ENCODE measurements at places on chromosomes 7 and 10.
A peak's percentile ranks its signal among the peaks of the same experiment; 100 is the strongest.

DNA sequence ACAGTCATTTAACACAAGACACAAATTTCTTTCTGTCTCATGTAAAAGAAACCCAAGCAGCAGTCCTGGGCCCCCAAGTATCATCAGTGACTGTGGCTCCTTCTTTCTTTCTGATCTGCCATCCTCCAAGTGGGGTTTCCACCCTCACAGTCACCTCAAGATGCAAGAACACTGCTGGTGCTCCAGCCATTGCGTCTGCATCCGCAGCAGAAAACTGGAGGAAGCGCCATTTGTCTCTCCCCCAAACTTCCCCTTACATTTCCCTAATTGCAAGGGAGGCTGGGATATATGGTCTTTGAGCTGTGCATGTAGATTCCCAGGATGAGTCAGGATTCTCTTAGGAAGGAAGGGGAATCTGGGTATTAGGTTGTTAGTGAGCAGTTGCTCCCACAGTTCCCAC is 60.9 kb upstream of the GNA12 start:
- DNase-seq = no peak

- DNase-seq = peak; percentile 32
Observed at GRCh38 chr10:72981028-72981881, 26.6 kb upstream of the PLA2G12B start.

DNA sequence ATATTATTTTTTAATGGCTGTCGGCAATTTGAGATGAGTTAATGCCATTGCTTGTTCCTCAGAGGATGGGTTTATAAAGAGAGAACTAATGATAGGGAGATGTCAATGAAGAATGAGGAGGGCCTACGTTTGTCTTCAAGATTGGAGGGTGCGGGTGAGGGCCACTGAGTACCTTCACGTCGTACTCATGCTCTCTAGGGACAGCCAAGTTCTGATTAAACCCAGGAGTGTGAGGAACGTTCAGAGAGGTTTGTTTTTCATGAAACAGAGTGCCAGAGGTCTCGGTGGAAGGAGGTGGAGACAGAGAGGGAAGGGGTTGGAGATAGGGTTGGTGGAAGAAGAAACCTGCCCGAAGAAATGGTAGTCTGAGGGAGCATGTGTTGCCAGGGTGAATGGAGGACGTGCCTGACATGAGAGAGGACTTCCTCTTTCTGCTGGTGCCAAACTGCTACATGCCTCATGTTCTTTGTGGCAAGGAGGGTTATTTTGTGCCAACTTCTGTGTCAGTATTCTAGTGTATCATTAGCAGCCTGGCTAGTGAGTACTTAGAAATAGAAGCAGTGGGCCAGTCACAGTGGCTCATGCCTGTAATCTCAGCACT is 8.9 kb downstream of the DHTKD1 start:
- DNase-seq = no peak

DNA sequence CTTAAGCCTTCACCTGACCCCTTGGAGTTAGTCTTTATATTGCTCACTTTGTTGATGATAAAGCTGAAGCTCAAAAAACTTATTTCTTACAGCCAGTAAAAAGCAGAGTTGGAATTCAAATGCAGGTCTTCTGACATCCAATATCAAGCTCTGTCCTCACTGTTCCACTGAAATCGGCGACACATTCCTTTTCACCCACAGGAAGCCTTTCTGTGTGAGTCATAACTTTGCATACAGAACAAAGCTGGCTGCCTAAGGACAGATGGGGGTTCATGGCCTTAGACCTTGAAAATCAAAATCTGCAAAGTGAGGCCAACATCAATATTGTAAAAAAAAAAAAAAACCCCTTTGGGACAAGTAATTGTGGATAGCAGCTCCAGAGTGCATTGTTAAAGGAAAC is 21.8 kb upstream of the AKR1B1 start:
- DNase-seq = peak; percentile 14

GRCh38 chr7:9017286-9017685 is 583.9 kb downstream of the NXPH1 start:
- peak; percentile 8 for DNase-seq

GRCh38 chr10:70306181-70306705 is 22.4 kb upstream of the NPFFR1 start:
- DNase-seq = no peak

- DNase-seq = no peak
Observed at GRCh38 chr7:85074-85882, 107.1 kb upstream of the FAM20C start.

DNA sequence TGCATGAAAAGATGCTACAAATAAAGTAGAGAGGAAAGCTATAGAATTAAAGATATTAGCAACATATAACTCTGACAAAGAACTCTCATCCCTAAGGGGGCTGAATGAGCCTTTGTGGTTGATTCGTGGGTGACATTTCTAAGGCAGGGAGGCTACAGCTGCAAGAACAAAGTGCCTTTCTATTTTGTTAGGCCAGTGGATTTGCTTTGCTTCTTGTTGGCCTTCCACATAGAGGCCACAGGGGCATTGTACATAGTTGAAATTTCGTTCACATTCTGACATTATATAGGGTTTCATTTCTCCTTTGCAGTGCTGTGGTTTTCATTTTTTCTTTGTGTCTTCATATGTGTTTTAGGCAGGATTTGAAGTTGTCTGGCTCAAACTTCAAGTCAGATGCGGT is 819.2 kb upstream of the C7orf33 start:
- DNase-seq = no peak

DNA sequence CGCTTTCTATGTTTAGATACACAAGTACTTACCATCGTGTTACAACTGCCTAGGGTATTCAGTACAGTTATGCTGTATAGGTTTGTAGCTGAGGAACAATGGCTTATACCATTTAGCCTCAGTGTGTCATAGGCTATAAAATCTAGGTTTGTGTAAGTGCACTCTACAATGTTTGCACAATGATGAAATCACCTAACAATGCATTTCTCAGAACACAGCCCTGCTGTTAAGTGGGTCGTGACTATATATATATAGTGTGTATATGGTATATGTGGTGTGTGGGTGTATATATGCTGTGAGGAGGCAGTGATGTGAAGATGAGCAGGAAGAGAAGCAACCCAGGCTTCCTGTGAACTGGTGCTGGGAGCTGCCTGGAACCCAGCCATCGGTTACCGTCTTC is 65.6 kb upstream of the MKI67 start:
- no peak for DNase-seq

DNA sequence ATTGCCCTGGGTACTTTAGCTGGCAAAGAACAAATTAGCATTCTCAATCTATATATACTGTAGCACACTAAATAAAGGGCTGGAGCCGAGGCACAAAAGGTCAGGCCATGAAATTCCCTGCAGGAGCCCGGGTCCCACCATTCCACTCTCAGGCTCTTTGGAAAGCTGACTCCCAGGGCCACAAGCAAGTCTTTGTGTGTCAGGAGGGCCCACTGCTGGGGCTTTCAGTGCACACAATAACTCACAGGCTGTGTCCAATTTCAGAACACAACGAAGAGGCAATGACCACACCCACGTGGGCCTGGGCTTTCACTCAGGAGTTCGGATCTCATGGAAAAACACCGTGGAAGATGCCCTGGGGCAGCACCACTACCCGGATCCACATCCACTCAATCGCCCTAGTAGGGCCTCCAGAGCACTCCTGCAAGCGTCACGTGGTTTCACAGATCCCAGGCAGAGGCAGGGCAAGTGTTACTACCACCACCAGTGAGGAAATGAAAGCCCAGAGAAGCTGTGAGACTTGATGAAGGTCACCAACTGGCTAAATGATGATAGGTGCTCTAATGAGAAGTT is 60.3 kb downstream of the COBL start:
- no peak for DNase-seq

DNA sequence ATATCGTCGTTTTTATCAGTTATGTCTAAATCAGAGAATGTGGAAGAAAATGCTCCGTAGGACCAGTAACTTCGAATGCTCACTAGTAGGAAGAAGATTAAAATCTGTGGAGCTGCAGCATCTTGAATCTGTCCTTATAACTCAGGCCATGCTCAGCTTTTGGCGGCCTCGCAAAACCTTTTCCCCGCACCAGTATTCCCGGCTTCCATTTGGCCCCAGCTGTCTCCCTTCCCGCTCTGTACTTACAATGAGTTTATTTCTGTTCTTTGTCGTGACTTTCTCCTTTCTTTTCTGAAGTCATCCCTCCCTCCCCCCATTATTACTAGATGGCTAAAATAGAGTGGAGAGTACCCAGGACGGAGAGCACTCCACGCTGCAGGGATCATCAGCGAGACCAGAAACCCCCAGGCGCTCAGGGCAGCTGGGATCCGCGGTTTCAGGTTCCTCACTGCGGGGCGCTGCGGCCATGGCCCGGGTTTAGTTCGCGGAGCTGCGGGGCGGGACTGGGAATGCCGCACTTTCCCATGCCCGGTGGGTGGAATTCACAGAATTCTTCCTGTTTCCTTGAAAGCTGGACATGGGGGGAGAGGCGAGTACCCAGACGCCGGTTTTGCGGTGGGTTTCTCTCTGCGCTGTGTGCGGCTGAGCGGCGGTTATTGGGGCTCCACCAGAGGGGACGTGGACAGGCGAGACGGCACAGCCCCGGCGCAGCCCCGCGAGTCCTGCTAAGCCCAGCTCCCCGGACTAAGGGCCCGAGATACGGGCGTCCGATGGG is 183.5 kb downstream of the POM121L12 start:
- peak; percentile 85 for DNase-seq

DNA sequence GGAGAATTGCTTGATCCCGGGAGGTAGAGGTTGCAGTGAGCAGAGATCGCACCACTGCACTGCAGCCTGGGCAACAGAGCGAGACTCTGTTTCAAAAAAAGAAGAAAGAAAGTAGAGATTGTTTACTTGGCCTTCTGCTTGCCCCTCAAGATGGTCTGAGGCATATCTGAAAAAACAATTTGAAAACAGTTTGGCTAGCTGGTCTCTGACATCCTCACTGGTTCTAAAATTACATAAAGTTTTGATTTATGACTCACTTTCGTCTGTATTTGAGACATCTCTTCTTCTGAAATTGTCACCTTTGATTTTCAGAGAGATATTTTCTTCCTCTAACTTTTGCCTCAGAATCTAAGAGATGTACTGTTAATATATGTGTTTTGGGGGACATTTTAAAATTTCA is 49.6 kb upstream of the HELLS start:
- no peak for DNase-seq

- no peak for DNase-seq
Observed at GRCh38 chr10:44558521-44558920, 173.6 kb upstream of the CXCL12 start.

DNA sequence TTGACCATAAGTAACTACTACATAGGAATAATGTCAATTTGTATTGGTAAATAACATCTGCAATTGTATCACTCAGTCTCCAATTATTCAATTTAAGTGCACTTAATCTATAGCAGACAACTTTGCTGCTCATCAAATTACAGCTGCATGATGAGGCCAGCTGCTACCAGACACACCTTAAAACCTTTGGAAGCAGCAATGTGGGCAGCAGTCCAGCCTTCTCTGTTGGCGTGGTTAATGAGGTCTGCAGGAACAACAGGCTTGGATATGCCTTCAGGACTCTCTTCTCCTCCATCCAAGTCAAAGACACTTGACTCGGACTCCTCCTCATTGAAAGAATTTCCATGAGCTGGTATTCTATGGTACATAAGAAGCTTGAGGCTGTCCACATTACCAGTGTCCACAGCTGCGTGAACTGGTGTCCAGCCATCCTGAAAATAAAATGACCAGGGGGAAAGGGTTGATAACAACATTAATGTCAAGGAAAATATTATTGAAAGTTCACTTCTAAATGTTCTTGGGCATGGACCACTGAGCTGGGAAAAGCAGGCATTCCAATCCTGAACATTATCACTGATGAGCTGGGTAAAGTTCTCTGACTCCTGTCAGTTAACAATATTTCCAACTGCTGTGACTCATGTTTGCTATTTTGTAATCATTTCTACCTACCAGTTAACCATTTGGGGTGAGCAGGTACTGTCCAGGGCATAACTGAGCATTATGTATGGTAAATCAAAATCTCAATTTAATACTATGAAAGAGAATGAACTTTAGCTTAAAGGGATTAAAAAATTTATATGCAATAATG is 95.7 kb downstream of the CTTNBP2 start:
- DNase-seq = no peak

DNA sequence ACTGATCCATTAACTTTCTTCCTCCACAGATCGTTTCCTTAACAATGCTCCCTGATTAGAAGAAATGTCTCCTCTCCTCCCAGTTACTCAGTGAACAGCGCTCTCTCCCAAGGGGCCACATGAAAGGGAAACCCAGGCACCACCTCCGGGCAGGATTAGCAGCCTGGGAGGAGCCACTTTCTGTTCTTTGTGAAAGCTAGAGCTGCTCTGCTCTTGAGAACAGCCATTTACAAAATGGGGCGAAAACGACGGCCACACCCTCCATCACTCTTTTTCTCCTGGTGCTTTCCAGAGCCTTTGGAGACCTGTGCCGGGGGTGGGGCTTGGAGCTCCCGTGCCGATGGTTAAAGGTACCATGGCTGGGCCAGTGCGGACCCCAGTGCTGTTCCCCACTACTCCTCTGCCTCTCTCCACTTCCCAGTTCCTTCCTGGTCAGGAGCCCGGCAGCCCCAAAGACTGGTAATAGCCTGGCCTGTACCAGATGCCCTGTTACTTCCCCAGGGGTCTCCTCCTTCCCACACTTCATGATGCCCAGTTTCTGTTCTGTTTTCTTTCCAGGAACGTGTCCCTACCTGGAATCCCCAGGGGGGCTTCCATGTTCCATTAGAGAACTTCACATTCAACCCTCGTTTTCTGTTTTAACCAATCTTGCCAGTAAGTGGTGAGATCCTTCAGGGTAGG is 402.9 kb upstream of the GALNT17 start:
- peak; percentile 98 for DNase-seq

DNA sequence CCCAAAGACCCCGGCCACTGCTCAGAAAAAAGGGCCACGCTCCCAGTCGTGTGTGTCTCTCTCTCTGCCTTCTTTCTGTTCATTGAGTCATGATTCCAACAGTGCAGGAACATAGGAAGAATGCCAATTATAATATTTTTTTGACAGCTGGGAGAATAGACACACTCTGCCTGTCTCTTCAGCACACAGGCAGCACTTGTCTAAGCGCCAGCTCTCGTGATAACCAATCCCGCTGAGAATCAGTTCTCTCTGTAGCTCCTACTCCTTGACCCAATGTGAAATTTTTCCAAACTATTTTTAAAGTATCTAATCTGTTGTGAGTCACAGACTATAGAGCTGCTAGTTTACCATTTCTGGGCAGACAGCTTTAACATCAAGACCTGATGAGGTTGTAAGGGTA is 145.7 kb upstream of the RHEB start:
- no peak for DNase-seq
